ENCODE measurements at places on chromosomes 1 and 21.

- no peak for DNase-seq
Measured at GRCh38 chr1:203547771-203548421, 53.9 kb downstream of the OPTC start.

DNA sequence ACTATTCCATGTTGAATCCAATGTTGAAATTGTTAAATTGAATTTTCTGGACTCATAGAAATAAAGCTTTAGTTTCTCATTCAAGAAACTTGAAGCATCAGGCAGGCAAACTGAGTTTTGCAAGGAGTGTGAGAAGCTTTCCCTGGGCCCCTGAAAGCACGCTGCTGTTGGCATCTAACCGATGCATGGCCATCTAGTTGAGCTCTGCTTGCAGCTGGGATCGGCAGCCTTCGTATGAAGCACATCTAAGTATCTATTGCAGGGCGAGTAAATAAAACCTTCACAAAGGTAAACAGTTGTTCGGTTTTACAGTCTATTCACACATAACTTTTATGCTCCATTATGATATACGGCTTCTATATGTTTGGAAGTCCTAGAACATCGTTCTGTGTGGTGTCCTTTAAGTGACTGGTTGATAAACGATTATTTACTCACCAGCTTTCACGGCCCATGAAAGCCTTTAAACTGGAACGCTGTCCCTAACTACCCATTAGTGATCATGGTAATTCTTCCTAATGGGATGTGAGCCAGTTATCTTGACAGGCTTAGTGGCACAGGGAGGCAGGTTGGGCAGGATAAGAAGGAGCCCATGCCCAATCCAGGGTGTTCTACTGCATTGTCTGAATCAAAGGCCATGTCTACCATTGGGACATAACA is 71.7 kb downstream of the SEC16B start:
- no peak for DNase-seq

DNA sequence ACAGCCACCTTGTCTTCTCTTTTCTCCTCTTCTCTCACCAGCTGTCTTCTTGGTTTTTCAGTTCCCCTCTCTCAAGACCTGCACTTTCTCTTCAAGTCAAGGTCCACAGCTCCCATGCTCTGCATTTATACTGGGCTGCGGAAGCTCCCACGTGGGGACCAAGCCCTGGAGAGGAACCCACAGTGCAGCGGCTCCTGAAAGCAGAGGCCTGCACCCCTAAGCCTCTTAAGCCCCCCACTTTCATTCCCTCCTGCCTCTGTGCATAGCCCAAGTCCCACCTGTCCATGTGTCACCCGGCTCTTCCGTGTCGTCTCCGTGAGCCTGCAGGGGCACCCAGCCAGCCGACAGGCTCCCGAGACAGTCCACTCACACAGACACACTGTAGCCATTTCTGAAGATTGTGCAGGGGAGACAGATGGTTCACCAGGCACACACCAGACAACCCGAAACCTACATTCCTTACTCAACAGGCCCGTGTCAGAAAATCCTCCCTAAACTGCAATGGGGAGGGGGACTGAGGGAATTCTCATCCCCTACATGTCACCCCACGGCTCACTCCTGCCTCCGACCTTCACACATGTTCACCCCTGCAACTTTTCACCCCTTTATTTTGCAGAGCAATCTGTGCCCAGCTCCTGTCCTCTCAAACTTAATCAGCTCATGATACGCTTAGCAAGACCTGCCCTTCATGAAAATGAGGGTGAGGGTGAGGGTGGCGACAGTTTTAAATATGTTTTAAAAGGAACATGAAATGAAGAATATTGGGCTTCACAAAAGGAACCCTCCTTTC is 6.3 kb downstream of the MX2 start:
- no peak for DNase-seq

DNA sequence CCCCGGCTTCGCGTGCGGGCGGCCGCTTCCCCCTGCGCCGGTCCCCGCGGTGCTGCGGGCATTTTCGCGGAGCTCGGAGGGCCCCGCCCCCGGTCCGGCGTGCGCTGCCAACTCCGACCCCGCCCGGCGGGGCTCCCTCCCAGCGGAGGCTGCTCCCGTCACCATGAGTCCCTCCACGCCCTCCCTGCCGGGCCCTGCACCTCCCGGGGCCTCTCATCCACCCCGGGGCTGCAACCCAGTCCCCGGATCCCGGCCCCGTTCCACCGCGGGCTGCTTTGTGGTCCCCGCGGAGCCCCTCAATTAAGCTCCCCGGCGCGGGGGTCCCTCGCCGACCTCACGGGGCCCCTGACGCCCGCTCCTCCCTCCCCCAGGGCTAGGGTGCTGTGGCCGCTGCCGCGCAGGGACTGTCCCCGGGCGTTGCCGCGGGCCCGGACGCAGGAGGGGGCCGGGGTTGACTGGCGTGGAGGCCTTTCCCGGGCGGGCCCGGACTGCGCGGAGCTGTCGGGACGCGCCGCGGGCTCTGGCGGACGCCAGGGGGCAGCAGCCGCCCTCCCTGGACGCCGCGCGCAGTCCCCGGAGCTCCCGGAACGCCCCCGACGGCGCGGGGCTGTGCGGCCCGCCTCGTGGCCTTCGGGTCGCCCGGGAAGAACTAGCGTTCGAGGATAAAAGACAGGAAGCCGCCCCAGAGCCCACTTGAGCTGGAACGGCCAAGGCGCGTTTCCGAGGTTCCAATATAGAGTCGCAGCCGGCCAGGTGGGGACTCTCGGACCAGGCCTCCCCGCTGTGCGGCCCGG is 159.2 kb downstream of the RUNX1 start:
- DNase-seq, result peak; percentile 90

- no peak for DNase-seq
Measured at GRCh38 chr1:198865319-198865718, 226.5 kb downstream of the PTPRC start.

- peak; percentile 44 for DNase-seq
Measured at GRCh38 chr1:244651956-244652622, 837 bp upstream of the DESI2 start.

GRCh38 chr1:208225954-208226937 is 17.9 kb downstream of the PLXNA2 start:
- DNase-seq, result no peak

All from H7 (cell line).